Cardiac ventricle fibroblast (primary cell): ENCODE measurements at places on chromosomes 11 and 22. TPM values are rescaled to one million over a fixed set of nuclear protein-coding genes. Genes with fewer than 3 reads are reported as not detected.

C11orf91 gene
- not detected in 2 replicates for total RNA-seq

HTR3A gene
- total RNA-seq: not detected in 2 replicates

TNNT3 gene
- 2.9 and 7.9 TPM in 2 replicates for total RNA-seq

GSTT2 gene
- not detected in 2 replicates for total RNA-seq

PDGFD gene
- total RNA-seq: 65.8 and 73.8 TPM in 2 replicates

OR51B2 gene
- total RNA-seq: not detected in 2 replicates

C22orf31 gene
- total RNA-seq: not detected in 2 replicates

TTC28 gene
- 45.1 and 62.4 TPM in 2 replicates for total RNA-seq

SF3B2 gene
- total RNA-seq: 109 and 119 TPM in 2 replicates

FGF4 gene
- total RNA-seq: not detected in 2 replicates

RGL4 gene
- not detected in 2 replicates for total RNA-seq

MUC2 gene
- not detected in 2 replicates for total RNA-seq

COA4 gene
- 58.5 and 64.4 TPM in 2 replicates for total RNA-seq

BATF2 gene
- not detected in 2 replicates for total RNA-seq

SHANK3 gene
- total RNA-seq: 2.4 and 2.6 TPM in 2 replicates
